T-helper 9 cell (primary cell): ENCODE measurements at places on chromosomes 3 and 15.

DNA sequence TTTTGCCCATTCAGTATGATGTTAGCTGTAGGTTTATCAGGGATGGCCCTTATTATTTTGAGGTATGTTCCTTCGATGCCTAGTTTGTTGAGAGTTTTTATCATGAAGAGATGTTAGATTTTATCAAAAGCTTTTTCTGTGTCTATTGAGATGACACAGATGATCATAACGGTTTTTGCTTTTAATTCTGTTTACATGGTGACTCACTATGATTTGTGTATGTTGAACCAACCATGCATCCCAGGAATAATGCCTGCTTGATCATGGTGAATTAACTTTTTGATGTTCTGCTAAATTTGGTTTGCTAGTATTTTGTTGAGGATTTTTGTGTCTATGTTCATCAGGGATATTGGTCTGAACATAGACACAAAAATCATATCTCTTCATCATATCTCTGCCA is 8.3 kb downstream of the GPR156 start:
- DNase-seq: no peak

DNA sequence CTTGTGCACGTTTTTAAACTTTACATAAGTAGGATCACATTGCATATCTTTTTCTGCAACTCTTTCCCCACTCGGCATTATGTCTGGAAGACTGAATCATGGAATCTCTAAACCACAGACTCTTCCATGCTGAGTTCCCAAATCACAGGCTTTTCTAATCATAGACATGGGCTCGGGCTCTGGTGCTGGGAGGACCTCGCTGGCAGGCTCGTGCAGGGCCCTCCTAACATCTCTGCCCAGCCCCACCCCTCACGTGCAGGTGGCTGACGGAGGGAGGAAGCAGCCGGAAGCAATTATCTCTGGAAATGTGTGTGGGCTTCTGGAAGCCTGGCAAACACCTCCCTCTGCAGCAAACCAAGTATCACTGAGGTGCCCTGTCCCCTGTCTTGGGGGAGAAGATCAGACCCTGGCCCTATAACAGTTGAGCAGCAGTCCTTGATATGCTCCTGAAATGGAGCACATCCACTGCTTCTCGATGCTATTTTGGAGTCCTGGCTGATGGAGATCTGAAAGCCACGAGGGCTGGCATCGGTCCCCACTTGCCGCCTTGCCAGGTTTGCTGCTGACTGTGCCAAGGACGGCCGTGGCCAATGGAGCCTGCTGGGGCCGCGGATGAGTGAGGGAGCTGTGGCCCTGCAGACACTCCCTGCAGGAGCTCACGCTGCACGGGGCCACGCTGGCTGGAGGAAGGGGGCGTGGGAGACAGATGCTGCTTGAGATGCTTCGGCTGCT is 4.4 kb upstream of the IQSEC1 start:
- DNase-seq: no peak

DNA sequence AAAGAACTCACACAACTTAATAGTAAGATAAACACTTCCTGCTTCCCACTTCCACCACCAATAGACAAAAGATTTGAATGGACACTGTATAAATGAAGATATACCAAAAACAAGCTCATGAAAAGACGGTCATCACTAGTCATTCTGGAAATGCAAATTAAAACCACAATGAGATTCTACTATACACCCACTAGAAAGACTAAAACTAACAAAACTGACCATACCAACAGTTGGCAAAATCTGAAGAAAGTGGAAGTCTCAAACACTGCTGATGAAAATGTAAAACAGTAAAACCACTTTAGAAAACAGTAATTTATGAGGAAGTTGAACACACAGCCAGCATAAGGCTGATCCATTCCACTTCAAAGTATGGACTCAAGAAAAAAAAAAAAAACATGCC is 35.6 kb upstream of the CD96 start:
- DNase-seq: no peak

GRCh38 chr15:63261311-63261710 is 16.1 kb upstream of the APH1B start:
- DNase-seq: no peak

GRCh38 chr3:191449256-191449655 is 11.7 kb upstream of the PYDC2 start:
- DNase-seq: no peak

DNA sequence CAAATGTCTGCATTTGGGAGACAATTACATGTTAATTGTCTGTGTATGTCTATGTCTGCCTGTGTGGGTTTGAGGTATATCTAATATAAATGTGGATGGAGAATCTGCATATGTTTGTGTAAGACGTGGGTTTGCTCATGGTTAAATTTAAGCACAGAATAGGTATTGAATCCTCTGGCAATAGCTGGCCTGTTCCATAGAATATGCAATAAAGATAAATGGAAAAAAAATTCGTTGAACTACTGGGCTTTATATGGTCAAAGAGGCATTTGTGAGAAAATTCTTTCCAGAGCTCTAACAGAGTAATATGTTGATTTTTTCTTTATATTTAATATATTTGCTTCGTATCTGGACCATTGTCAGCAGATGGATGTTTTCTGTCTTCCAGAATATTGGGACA is 1.4 kb downstream of the VPS8 start:
- DNase-seq: no peak

- no peak for DNase-seq
These were observed 147.6 kb downstream of the DNAJB8 start for GRCh38 chr3:128319107-128319506.

- no peak for DNase-seq
These were observed 334.0 kb upstream of the ARL6 start for GRCh38 chr3:97430601-97431000.

DNA sequence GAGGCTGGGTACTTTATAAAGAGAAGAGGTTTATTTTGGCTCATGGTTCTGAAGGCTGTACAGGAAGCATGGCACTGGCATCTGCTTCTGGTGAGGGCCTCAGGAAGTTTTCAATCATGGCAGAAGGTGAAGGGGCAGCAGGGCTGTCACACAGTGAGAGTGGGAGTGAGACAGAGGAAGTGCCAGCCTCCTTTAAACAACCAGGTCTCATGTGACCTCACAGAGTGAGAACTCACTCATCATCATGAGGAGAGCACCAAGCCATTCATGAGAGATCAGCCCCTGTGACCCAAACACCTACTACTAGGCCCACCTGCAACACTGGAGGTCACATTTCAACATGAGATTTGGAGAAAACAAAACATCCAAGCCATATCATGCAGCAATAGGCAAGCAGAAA is 9.3 kb upstream of the RFTN1 start:
- DNase-seq: no peak

DNA sequence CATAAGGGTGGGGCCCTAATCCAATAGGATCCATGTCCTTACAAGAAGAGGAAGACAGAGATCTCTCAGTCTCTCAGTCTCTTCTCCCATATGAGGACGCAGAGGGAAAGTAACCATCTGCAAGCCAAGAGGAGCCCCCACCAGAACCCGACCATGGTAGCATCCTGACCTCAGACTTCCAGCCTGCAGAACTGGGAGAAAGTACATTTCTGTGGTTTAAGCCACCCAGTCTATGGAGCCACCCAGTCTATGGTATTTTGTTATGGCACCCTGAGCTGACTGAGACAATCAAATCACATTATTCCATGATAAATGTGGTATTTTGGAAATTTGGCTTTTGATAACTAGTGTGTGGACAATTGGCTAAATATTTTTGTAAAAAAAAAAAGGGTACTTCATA is 101.5 kb upstream of the TMC3 start:
- DNase-seq: no peak

- no peak for DNase-seq
These were observed 24.6 kb downstream of the TRA2B start for GRCh38 chr3:185912929-185913901.

DNA sequence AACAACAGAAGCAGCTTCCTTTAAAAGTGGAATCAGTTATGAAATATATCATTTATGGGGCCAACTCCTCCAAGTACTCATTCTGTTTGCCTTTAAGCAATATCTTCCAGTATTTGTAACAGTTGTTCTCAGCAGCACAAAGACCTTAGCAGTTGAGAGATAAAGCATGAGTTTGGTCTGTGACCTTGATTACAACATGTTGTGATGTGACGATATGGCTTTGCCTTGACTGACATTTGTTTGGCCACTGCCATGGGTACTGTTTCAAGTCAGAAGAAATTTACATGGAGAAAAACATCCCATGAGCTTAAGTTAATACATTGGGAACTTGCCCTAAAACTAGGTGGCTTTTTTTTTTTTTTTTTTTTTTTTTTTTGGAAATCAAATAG is 175.1 kb upstream of the KBTBD8 start:
- DNase-seq: no peak

GRCh38 chr15:39672666-39673065 is 91.8 kb downstream of the THBS1 start:
- DNase-seq: no peak

DNA sequence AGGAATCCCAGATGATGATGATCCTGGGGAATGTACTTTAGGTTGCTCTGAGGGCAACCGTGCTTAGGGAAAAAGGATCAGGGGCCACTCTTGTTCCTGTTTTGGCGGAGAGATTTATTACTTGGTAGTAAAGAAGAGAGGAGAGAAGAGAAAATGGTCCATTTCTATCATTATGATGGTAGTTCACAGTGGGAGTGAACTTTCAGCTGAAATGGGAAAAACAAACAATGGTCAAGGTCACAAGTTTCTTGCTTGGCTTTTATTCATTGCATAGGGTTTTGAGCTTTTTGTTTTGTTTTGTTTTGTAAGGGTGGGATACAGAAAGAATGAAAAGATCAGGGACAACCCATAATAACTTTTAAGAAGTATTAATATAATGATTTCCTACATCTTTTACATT is 7.7 kb upstream of the UMPS start:
- no peak for DNase-seq

DNA sequence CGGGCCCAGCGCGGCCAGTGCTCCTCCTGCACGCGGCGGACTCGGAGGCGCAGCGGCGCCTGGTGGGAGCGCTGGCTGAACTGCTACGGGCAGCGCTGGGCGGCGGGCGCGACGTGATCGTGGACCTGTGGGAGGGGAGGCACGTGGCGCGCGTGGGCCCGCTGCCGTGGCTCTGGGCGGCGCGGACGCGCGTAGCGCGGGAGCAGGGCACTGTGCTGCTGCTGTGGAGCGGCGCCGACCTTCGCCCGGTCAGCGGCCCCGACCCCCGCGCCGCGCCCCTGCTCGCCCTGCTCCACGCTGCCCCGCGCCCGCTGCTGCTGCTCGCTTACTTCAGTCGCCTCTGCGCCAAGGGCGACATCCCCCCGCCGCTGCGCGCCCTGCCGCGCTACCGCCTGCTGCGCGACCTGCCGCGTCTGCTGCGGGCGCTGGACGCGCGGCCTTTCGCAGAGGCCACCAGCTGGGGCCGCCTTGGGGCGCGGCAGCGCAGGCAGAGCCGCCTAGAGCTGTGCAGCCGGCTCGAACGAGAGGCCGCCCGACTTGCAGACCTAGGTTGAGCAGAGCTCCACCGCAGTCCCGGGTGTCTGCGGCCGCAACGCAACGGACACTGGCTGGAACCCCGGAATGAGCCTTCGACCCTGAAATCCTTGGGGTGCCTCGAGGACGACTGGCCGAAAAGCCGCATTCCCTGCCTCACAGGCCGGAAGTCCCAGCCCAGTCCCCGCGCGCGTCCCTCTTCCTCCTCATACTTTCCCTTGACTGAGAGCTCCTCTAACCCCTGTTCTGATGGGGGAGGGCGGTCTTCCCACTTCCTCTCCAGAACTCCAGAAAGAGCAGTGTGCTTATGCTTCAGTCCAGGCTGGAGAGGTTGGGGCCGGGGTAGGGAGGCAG is 1.4 kb upstream of the IL17RC start:
- DNase-seq: peak; percentile 15
